GF-D8 (cell line): ENCODE measurements at places on chromosomes 16 and 17.

- DNase-seq, result no peak
Measured at GRCh38 chr16:66152823-66153393, 213.6 kb upstream of the CDH5 start.

- no peak for DNase-seq
Measured at GRCh38 chr16:87150681-87151280, 166.4 kb downstream of the C16orf95 start.

- no peak for DNase-seq
Measured at GRCh38 chr16:17162560-17162959, 308.2 kb downstream of the XYLT1 start.

DNA sequence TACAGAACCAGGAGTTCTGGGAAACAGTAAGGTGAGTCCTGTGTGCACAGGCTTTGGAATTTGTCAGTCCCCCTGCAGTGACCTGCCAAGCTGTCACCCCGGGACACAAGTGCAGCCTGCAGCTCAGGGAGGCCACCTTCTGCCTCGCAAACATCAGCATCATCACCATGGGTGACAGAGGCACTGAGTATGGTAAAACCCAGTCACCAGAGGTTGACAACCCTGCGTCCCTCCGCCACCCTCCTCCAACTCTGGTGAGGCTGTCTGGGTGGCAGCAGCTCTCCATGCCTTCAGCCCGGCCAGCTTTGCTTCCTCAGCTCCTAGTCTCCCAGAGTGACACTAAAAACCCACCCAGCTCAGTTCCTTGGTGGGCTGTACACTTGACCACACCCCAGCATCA is 221.0 kb downstream of the CPPED1 start:
- DNase-seq, result no peak

DNA sequence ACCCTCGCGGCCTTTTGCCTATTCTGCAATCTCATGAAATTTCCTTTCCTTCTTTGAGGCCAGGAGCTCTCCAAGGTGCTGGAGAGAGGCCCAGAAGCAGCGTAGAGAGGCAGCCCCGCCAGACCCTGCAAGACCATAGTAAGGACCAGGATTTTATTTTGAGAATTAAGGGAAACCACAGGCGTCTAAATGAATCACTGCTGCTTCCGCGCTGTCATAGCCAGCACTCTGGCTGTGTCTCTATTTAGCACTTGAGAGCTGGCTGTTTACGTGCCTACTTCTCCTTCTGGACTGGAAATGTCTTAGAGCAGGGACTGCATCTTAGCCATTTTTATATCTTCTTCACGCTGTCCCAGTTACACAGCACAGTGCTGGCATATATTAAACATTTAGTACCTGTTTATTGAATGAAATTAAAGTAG is 37.6 kb upstream of the PIRT start:
- DNase-seq, result no peak

GRCh38 chr17:8598913-8599312 is 31.6 kb downstream of the MYH10 start:
- DNase-seq, result no peak

DNA sequence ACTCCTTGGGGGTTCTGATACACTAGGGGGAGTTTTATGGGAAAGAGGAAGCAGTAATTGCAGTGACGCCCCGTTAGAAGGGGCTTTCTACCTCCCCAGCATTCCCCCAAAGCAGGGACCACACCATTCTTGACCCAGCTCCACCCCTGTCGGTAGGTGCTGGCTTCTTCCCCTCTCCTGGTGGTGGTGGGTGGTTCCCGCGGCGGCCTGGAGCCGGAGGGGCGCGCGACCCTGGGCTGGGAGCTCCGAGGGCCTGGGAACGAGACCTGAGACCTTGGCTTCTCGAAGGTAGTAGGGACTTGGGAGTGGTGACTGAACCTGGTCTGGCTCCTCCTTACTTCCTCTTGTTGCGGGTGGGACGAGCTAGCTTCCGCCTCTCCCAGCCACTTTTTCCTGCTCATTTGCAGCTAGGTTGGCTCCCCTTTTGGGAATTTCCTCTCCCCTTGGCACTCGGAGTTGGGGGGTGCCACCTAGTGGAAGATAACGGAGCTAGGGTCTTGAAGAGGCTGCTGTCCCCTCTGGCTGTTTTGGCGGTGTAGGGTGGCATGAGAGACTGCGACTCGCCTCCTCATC is 438 bp downstream of the GRN start:
- DNase-seq, result peak; percentile 26

DNA sequence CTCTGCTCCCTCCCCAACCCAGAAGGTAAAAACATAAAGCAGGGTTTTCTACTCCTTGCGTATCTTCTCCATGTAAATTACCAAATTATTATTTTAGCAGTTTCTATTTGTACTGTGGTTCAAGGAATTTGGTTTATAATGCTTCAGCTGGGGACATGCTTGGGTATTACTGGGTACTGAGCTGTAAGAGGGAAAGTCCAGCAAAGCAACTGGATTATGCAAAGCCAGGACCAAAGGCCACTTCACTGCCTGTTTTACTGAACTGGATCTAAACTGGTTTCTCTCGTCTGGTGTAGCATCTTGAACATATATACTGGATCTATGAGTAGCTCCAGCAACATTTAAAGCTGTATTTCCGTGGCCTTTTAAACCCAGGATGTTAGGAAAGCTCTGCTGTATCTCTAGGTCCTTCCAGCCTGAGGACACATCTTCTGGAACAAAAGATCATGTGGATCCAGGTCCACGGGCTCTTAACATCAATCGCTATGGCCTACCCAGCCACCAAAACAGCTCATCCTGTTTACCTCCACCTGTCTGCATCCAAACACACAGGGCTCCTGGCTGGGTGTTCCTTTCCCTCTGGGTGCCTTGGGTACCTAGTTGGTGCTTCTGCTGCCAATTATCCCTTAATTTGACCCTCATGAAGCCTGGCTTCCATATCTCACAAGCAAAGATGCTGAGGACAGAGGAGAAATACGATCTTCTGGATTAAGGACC is 7.2 kb downstream of the PMP22 start:
- DNase-seq, result no peak

DNA sequence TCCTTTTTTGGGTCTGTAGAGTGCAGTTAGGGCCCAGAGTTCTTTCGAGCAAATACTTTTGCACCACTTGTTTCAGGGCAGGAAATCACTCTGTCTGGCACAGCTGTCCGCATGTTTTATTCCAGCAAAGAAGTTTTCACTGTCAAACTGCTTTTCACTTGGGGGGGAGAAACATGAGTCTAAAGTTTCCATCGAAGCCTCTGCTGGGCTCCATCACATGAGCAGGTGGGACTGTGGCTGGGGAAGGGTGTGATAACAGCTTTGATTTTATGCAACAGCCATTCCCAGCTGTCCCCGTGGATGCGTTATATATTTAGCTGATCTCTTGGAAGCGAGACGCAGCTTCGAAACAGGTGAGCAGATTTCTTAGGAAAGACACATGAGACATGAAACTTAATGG is 288.6 kb downstream of the SNX29 start:
- no peak for DNase-seq

GRCh38 chr17:64343833-64344637 is 46.6 kb downstream of the PECAM1 start:
- no peak for DNase-seq

DNA sequence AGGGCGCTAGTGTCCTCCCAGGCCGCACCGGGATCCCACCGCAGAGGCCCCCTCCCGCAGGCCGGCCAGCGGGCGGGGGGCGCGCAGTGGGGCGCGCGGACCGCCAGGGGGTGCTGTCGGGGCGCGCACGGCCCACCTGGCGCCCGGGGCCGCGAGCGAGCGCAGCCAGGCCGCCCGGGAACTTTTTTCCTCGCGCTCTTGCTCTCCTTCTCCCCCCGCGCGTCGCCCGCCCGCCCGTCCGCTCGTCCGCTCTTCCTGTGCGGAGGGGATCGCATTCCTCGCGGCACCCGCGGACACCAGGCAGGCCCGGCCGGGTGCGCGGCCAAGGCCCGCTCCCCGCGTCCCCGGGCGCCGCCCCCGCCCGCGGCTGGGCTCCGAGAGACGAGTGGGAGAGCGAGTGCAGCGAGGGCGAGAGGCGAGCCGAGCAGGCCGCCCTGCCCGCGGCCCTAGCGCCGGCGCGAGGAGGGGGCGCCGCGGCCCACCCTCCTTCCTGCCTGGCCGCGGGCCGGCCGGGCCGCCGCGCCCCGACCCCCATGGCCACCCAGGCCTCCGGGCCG is at the start of gene RAI1:
RAI1 (plus strand) TSS at position 272 of the 557 bp plus-strand sequence. CDS start 111,491 bp downstream, outside the sequence.
- peak; percentile 46 for DNase-seq

GRCh38 chr16:7124701-7125100 is 207.9 kb upstream of the RBFOX1 start:
- no peak for DNase-seq

- DNase-seq, result peak; percentile 51
Measured at GRCh38 chr17:31494259-31495021, 103.0 kb downstream of the RAB11FIP4 start.

DNA sequence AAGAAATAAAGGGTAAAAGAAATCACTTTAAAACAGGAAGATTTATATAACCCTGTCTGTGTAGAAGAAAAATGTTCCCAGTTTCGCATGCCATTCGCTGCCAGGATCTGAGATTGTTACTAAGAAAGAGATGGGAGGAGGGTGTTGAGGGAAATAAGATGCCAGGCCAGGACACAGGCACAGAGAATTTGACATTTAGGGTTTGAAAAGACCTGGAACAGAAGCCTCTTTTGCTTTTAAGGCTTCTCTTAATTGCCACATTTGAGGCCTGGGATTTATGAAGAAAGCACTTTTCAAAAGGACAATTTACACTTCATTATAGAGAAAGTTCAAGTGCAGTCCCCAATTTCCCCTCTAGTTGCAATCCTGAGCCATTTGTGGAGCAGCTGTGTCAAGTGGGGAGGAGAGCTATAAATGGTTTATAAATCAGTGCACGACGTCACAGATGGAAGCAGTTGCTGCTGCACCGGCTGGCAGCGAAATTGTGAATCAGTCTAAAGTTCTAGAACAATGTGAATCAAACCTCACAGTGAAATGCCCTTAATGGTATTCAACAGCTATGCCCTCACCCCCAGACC is 26.5 kb upstream of the C16orf87 start:
- peak; percentile 6 for DNase-seq

DNA sequence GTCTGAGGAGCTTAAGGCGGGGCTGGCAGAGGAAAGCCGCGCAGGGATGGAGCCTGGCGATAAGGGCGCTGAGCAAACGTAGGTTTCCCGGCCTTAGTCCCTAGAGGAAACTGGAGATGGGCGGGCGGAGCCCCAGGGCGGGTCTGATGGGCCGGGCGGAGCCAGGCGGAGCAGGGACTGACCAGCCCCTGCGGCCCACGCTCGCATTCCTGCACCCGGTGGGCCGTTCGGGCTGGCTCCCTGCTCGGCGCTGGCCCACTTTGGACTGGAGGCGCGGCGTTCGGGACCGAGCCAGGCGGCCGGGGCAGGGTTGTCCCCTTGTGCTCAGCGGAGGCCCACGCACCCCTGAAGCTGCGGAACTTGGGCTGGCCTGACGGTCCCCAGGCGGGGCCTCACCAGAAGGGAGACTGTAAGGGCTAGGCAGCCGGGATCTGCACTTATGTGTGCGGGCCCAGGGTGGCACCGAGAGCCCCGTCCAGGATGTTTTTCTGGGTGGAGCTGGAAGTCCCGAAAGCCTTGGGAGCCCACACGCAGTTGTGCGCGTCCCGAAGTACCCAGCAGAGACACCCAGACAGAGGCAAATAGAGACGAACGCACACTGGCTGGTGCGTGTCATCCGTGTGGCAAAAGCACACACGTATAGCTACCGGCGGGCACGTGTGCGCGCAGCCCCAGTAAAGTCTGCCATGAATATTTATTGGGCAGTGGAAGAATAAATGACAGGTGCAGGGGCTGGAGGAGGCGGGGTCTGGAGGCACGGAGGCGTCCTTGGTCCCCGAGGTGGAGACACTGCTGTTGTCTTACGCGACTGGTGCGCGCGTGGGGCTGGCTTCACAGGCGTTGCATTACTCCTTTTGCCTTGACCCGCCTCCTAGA is 1.4 kb downstream of the PYDC1 start:
- no peak for DNase-seq

- DNase-seq, result peak; percentile 44
Measured at GRCh38 chr17:40326014-40326831, 17.2 kb downstream of the RARA start.

DNA sequence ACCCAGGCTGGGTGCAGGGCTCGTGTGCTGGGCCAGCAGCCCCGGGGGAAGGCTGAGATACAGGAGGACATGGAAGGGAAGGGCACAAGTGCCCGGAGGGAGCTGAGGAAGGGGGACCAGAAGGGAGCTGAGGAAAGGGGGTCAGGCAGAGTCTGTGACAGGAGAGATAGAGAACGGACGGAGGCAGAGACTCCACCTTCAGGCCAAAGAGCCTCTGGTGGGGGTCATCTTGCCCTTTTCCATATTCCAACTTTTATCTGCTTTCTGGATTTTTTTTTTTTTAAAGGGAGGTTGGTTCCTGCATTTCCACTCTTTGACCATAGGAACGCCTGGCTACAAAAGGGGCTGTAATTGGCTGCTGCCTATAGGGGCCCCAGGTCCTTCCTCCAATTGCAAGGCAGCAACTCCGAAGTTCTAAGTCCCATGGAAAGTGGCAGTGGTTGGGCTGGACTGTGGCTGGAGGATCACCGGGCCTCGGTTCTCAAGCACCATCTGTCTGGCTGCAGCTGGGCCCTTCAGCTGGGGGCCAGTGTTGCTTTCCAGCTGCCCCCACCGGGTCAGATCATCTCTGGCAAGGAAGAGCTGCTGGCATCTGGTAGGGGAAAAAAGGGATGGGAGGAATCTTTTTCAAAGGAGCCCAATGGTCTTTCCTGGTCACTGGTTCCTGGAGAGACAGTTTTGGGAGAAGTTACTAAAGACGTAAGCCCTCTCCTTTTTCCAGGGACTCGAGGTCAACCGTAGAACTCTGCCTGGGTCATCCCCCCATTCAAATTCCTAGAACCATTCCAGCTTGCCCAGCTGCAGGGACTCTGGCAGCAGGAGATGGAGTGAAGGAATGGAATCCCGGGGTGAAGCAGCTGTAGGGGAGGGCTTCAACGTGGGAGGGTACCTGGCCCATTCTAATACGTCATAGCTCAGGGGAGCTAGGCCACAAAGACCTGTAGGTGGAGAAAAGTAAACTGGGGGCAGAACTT is 13.1 kb upstream of the MRPS23 start:
- DNase-seq, result no peak

GRCh38 chr16:13313351-13313750 is 412.0 kb downstream of the SHISA9 start:
- no peak for DNase-seq
